ENCODE measurements at places on chromosomes 6 and 20.

GRCh38 chr20:50729901-50730764, 1.2 kb upstream of the PARD6B start:
- peak; percentile 41 for DNase-seq

GRCh38 chr6:15960740-15961634, 167.9 kb upstream of the MYLIP start:
- DNase-seq: no peak

DNA sequence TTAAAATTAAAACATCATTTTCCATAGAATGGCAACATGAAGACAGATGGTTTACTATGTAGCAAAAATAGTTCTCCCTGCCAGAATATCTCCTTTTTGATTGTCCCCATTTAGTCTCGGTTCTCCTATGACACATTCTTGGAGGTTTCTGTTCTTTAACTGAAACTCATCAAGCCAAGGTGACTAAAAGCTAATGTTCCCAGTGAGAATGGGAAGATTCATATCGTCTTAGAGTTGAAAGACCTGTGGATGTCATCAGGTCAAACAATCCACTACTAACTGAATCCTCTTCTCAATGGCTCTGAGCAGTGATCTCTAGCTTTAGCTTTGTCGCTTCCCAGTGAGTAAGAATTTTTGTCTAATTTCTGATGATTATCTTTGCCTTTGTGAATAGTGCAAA, 1.3 kb upstream of the DOK5 start:
- DNase-seq: no peak

DNA sequence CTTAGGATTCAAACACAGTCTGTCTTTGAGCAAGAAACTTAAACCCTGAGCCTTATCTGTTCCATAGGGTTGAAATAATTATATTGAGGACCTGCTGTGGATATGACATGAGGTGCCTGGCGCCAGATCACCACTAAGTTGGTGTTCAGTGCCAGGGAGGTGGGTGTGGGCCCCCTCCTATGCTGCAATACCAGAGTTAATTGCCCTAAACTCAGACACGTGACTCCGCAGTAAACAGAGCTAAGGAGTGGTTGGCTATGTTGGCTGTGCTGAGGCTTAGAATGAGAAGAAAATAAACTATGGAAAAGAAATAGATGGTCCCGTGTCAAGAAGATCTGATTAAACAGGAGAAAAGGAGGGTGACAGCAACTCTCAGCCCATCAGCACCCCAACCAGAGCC, 419.4 kb upstream of the JARID2 start:
- peak; percentile 88 for DNase-seq

DNA sequence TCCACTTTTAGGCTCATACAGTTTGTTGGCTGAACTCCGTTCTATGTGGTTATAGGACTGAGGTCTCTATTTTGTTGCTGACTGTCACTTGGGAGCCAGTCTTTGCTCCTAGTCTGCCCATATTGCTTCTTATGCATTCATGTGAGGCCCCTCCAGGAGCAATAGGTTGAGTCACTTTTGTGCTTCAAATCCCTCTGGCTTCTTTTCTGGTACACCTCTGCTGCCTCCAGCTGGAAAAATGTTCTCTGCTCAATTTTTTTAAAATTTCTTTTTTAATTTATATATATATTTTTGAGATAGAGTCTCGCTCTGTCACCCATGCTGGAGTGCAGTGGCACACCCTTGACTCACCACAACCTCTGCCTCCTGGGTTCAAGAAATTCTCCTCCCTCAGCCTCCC, 42.7 kb upstream of the NOX3 start:
- DNase-seq: no peak

DNA sequence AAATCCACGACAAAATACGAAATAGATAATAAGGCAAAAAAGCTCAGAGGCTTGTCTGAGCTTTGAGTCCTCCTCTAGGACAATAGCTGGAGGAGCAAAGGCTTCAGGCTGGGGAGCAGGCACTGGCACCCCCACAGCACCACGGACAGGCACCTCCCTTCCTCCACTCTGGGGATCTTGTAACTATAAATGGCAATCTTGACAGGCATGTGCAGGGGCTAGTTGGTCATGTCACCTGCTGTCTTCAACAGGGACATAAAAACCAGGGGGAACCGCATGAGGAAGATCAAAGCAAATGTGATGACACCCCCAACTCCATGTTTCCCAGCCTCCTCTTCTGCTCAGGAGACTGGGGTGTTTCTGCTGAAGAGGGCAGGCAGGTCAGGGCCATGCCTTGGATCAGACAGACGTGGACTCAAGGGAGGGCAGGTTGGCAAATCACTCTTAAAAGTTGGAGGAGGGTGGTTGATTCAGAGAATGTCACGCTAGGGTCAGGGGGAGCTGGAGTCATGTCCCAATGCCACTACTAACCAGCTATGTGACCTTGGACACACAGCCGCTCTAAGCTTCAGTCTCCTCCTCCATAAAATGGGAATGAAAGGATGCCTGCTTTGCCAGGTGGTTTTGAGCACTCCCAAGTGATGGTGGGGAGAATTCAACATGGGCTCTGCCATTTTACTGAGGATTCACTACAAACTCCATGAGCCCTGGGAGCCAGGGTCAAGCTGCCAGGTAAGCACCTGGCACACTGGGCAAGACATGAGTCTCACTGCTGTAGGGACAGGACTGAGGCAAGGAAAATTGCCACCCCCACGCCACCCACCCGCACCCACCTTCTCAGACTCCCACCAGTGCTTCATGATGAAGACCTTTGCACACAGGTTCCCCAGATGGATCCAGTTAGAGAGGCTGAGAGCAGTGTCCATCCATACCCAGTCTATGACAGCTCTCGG, 48.0 kb downstream of the NPEPL1 start:
- no peak for DNase-seq

- no peak for DNase-seq
Observed at GRCh38 chr6:169095153-169095552, 158.5 kb downstream of the THBS2 start.

DNA sequence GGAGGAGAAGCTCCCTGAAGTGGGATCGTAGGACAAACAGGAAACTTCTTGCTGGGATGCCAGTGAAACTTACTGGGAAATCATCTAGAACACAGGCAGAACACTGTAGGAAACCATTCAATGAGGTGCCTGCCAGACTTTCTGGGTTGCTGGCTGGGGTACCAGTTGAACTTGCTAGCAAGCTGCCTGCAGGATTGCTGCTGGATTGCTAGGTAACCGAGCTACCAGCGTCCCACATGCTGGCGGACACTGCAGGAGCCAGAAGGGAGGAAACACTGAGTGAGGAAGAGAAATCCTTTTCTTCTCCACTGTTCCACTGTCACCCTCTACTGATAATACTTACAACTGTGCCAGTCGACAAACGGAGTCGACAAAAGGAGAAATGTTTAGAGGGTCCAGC, 91.3 kb upstream of the SLC35B3 start:
- DNase-seq: no peak

- no peak for DNase-seq
Observed at GRCh38 chr6:24673625-24674024, 6.7 kb downstream of the ACOT13 start.

DNA sequence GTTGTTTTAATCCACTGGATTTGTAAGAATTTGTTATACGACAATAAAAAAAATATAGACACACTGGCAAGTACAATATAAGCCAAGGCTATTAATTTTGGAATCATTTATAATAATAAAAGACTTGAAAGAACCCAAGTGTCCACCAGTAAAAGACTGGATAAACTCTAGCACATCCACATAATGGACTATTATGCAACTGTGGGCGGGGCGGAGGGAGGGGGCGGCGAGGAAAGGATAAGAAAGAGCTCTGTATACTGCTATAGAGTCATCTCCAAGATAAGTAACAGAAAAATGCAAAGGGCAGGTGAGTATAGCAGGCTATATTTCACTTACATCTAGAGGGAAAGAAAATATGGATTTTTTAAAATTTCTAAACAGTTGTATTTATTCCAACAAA, 123.3 kb downstream of the TBC1D32 start:
- DNase-seq: no peak

Measured in mucosa of descending colon (tissue), 3 donors.